ENCODE measurements at places on chromosomes 2 and 18. TPM values are rescaled to one million over a fixed set of nuclear protein-coding genes. Genes with fewer than 3 reads are reported as not detected.

The MAP2 gene
- total RNA-seq, result 0.78 TPM

The TMEM247 gene
- not detected for total RNA-seq

The GAL3ST2 gene
- not detected for total RNA-seq

The DSG2 gene
- total RNA-seq, result 0.39 TPM

The SLC19A3 gene
- 1.4 TPM for total RNA-seq

The ALLC gene
- not detected for total RNA-seq

The SCG2 gene
- 0.39 TPM for total RNA-seq

The GIGYF2 gene
- 59.8 TPM for total RNA-seq

The C2orf15 gene
- total RNA-seq, result not detected

The CCDC195 gene
- total RNA-seq, result not detected

All from subcutaneous preadipocyte (primary cell).